C1 segment of cervical spinal cord (tissue), 14 donors: ENCODE measurements at places on chromosomes 1 and 21.

DNA sequence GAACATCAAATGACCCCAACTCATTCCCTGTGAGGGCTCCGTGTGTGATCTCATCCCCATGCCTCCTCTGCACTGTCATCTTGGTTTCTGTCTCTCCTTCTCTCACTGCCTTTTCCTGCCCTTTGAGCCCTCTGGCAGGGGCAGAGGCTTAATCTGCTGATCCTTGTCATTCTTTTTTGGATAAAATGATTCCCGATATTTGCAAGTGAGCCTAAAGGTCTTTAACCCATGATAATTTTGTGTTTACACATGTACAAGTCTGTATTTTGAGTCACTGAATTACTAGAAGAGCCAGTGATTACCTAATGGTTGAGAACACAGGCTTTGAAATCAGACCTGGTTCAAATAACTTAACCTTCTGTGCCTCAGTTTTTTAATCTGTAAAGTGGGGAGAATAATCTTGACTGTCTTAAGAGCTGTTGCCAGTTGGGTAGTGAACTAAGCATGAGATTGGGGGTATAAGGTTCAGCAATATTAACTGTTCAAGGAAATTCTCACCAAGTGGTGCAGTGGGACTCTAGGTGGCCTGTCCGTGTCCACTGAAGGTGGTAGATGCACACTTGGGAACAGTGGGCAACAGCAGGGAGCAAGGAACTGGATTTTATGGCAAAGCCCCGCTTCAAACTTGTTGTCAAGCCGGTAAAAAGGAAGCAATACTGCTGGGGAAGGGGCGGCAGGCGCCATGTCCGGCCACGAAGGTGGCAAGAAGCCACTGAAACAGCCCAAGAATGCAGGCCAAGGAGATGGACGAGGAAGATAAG lies 1.6 kb downstream of the ECHDC2 start:
- no peak for DNase-seq

GRCh38 chr1:109826930-109827349 lies 63.2 kb upstream of the EPS8L3 start:
- DNase-seq: no peak

DNA sequence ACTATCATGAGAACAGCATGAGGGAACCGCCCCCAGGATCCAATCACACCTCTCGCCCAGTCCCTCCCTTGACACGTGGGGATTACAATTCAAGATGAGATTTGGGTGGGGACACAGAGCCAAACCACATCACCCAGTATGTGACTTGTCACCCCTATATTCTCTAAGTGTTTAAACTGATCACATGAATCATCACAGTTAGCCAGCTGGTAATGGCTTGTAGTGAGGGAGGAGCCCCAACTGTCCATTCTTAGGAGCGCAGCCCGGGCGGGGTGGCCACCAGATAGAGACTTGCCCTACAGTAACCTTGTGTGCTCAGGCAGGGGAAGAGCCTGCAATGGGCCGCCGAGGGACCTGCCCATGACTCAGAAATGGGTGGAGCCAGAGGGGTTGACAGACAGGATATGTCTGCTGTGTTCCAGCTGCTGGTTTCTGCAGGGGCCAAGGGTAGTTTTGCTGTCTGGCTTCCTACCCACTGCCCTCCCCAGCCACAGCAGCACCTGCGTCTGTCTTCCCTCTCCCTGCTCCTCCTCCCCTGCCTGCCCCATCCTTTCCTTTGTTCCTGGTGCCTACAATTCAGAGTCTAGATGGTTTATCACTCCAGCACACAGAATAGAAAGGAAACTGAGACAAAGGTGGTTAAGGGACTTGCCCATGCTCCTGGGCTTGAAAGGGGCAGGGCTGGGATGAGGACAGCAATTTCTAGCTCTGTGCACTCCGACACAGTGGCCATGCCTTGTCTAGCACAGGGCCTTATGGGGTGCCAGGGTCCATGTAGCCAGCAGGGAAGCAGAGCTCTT lies 9.2 kb downstream of the ABCG1 start:
- DNase-seq: no peak

GRCh38 chr1:61368876-61369275 lies 286.5 kb downstream of the NFIA start:
- DNase-seq: no peak

DNA sequence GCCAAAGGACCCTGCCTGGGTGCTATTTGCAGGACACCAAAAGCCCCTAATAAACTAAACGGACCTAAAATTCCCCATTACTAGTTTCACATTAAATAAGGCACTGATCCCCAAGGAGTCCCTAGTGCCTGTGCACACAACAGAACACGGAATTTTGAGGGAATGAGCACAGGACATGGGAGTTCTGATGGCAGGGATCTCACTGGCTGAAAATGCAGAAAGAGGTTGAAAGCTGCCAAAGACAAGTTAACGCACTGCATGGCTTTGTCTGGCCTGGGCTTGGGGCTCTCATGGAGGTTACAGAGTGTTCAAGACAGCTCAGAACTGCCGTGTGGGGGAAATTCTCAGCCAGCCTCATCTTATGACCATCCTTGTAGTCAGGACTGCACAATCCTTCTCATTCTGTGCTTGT lies 15.6 kb upstream of the ATP1B1 start:
- no peak for DNase-seq

DNA sequence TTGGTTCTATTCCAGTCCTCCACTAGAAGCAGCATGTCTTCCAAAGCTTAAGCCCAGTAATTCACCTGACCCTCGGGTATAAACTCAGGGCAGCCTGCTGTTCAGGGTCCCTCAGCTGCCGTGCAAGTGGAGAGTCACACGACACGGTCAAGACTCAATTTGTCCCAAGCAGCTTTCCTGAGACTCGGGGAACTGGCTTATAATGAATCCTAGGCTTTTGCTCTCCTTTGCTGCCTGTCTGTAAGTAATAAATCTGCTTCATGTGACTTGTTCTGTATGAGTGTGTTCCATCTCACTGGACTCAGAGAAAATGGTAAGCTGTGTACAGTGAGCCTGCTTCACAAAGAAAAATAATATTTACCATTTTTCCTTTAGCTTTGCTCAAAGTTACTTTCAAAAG lies 119.8 kb downstream of the CYYR1 start:
- DNase-seq: no peak

DNA sequence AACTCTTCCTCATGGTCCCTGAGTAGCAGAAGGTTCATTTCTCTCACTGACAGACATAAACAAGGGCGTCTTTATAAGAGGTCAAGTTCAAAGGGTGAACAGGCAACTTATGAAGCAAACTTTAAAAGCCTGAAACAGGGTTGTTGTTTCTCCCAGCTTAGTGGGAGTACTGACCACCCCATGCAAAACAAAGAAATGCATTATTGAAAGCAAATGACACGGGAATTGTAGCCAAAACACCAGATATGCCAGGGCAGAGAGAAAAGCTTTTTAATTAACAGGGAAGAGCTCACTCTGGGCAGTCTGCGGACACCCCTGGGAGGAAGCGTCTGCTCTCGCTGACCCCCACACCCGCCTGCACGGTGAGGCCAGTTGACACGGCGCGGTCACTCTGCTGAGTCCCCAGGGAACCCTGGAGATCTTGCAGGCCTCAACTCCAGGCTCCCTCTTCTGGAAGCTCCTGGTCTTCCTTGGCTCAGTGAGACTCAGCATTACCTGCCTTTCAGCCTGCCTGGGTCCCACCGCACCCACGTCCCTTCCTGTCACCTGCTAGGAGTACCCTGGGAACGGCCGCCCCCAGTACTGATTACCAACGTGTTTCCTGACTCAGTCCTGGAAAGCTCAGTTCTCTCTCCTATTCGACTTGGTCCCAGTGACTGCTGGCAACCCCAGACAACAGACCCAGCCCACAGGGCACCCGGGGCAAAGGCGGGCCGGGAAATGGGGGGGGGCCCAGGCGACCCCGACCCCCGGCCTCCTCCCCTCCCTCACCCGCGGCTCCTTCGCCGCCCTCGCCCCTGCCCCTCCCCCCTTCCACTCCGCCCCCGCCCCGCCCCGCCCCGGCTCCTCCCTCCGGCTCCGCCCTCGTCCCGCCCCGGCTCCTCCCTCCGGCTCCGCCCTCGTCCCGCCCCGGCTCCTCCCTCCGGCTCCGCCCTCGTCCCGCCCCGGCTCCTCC lies 972 bp downstream of the CFAP410 start:
- peak; percentile 46 for DNase-seq

DNA sequence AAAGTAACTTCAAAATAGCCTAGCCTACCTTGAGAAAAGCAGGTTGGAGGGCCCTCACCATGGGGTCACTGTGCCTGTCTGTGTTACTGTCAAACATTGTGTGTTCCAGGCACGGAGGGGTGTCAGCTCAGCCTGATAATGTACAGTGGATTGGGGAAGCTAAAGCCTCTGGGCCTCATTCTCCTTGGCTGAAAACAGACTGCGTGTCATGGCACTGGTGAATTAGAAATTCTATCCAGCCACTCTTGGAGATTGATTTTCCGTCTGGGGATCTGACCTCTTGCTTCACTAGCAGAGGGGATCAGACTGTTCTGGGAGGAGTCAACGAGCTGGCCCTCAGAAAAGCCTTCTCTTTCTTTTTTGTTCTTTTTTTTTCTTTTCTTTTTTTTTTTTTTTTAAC lies 123.5 kb upstream of the HOOK1 start:
- DNase-seq: no peak

- no peak for DNase-seq
These were observed 233.3 kb downstream of the KCNJ6 start for GRCh38 chr21:37682966-37683365.

DNA sequence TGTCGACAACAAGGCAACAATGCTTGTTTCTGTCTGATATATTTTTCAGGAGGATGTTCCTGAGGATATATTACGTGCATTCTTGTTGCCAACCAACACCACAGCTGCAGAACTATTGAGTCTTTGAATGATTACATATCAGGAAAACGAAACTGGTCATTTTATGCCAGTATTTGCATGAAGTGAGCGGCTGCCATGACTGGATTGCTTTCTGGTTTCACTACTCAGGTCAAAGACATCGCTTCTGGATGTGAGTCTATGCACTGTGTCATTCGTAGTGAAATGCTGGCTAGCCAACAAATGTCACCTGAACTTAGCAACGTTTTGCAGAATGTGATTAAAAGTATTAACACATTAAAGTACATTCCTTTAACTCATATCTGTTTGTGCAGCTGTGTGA lies 35.8 kb upstream of the OLFM3 start:
- no peak for DNase-seq

GRCh38 chr1:93338387-93339146 lies 7.1 kb upstream of the DR1 start:
- DNase-seq: no peak

- DNase-seq: no peak
These were observed 763 bp downstream of the SIKE1 start for GRCh38 chr1:114779722-114780121.

DNA sequence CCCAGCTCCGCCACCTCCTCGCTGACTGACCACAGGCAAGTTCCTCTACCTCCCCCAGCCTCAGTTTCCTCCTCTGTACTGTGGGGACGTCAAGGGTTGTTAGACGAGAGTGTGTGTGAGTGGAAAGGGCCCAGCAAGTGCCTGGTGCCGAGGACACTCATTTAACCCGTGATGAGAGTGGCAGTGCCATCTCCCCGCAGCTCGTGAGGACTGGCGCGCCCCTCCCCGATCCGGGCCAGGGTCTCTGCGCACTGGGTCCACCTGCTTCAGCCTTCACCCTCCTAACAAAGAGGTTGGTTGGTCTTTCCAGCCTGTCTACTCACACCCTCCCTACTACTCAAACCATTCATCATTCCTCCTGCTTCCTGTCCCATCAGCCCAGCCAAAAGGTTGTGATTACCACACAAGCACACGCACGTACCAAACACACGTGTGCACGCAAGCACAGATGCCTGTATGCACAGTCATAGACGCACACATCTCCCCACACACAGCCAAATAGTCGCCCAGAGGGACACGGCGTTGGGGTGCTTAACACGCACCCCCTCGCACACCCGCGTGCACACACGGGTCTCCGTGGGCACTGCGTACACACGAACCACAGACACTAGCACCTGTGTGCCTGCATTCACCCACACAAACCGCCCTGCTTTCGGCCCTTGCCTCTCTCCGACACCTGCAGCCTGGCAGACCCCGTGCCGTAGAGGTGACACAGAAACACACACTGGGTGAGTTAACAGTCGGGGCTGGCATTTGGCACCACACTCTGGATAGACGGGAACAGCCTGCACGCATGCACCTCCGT lies 39.3 kb downstream of the TAS1R2 start:
- DNase-seq: no peak

GRCh38 chr1:115325874-115326273 lies 12.2 kb downstream of the NGF start:
- no peak for DNase-seq

DNA sequence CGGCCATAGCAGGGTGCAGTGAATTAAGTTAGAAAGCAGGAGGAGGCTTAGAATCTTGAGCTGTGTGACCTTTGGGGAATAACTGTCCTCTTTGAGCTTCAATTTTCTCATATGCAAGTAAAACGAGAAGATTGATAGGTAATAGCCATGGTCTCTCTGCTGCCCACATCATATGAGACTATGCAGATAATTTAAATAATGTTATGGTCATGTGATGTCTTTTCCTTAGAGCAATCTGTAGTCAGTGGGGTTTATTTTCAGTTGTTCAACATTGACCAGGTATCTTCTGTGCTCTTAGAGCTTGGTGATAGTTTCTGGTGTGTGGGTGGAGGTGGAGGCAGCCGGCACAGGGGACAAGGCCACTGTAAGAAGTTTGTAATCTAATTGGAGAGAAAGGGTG lies 537.1 kb downstream of the KIF26B start:
- DNase-seq: no peak

GRCh38 chr1:29767769-29768425 lies 531.6 kb downstream of the PTPRU start:
- DNase-seq: no peak

DNA sequence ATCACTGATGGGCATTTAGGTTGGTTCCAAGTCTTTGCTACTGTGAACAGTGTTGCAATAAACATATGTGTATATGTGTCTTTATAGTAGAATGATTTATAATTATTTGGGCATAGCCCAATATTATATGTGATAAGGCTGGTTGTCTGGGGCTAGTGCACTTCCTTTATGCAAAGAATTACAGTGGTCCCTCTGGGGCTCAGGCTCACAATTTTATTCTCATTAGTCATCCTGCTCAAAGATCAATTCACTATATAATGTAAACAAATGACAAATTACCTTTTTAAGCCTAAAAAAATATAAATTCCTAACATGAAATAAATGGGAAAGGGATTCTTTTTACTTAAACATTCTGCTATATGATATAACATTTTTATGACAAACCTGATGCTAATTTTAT lies 5.0 kb downstream of the PLPPR4 start:
- no peak for DNase-seq

GRCh38 chr1:174165471-174166137 lies 6.3 kb downstream of the RABGAP1L start:
- DNase-seq: peak; percentile 35
